ENCODE measurements at places on chromosomes 1 and 21.

- DNase-seq, result no peak
Measured at GRCh38 chr1:194024659-194025058, 838.2 kb upstream of the B3GALT2 start.

DNA sequence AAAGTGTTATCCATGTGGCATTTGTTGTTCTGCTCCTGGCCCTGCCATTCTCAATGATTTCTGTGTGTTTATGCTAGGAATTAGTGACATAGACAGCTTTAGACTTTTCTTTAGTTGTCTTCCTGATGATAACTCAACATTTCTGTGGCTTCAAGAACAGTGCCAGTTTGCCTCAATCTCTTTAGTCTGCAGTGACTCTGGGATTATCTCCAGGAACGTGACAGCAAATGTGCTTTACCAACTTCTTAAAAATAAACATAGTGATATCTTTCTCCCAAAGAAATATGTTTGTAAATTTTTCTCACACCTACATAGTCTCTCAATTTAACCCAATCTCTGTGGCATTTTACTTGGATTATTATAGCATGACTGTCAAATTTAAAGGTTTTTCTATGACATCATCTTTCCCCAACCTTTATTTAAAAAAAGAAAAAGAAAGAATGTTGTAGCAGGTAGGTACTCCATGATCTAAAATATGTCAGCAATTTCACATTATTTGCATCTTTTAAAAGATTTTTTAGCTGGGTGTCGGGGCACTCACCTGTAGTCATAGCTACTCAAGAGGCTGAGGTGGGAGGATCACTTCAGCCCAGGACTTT lies 24.6 kb downstream of the RNASEL start:
- DNase-seq, result no peak

- DNase-seq, result no peak
Measured at GRCh38 chr1:31416101-31416736, 3.2 kb downstream of the SERINC2 start.

DNA sequence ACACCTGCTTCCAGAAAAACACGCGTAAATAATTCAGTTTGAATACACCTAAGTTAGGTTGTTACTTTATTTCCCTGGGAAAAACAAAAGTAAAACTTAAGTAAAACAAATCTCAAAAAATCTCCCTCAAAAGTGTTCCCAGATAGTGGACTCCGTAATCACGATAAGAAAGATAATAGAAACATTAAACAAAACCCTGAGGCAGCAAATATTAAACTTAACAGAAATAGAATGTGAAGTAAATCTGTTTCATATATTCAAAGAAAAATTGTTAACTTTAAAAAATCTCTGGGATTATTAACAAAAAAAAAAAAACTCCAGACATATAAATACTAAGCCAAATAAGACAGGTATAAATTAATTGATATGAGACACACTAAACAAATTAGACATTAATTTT lies 743.2 kb upstream of the NCAM2 start:
- no peak for DNase-seq

GRCh38 chr21:39562791-39563770 lies 49.7 kb upstream of the B3GALT5 start:
- no peak for DNase-seq

DNA sequence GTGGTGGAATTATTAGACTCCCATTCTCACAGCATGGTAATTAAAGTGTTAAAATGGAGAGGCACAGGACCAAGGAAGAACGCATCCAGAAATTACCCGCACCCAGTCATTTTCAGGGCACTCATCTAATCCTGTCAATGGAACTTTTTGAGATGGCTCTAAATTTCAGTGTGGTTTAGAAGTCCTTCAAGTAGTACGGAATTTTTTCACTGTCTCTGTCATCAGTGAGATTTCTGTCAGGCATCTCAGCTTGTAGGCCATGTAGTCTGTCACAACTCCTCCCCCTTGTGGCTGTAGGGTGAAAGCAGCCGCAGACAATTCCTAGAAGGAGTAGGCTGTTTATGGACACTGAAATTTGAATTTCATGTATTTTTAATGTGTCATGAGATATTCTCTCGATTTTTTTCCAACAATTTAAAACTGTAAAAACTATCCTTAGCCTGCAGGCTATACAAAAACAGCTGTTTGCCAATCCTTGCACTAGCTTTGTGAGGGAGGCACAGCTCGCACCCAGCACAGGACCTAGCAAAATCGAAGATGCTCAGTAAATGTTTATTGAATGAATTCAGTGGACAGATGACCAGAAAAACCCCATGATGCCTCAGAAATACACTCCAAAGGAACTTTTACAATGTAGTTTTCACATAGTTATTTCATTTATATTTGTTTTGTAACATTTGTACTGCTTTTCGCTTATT lies 6.6 kb upstream of the NUP133 start:
- DNase-seq, result peak; percentile 77

GRCh38 chr1:39173119-39173994 lies 31.1 kb upstream of the MACF1 start:
- DNase-seq, result no peak

DNA sequence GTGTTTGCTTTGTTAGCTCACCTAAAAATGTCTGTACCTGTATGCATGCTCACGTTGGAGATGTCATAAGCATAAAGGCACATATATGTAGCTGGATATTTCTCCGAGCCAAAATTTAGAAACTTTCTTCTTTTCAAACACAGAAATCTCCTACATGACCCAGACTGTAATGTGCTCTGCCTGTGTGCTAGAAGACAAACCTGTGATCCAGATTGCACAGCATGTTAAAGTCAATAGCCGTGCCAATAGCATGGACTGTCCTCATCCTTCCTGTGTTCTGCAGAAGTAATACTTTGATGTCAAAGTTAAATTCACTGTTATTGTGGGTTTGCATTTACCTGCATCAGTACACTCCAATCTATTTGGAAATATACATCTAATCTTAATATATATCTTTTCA lies 346.2 kb upstream of the ZRANB2 start:
- no peak for DNase-seq

DNA sequence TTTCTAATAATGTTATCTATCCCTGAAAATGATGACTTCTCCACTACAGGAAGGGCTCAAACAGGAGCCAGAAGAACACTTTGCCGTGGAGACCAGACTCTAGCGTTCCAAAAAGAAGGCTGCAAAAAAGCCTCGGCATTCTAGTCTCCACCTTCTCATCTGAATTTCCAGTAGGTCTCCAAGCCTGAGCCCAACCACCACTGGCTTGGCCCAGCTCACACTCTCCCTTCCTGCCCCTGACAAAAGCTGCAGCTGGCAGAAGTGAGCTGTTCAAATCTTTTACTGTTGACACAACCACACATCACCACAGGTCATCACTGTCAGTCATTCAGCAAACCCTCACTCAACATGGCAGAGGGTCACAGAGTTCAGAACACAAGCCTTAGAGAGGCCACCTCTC lies 69.3 kb downstream of the CAMK2N1 start:
- no peak for DNase-seq

DNA sequence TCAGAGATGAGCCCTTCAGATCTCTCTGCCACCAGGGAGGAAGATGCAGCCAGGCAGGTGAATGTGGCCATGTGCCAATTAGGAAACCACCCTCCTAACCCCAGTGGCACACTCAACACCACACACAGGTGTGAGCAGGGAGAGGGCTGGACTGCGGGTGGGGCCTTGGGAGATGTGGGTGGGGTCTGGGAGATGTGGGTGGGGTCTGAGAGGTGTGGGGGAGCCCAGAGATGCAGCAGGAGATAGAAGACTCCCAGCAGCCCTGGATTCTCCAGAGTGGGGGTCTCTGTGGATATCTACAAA lies 43.2 kb upstream of the COL6A1 start:
- no peak for DNase-seq

- DNase-seq, result no peak
Measured at GRCh38 chr1:70465911-70466310, 54.8 kb downstream of the CTH start.

DNA sequence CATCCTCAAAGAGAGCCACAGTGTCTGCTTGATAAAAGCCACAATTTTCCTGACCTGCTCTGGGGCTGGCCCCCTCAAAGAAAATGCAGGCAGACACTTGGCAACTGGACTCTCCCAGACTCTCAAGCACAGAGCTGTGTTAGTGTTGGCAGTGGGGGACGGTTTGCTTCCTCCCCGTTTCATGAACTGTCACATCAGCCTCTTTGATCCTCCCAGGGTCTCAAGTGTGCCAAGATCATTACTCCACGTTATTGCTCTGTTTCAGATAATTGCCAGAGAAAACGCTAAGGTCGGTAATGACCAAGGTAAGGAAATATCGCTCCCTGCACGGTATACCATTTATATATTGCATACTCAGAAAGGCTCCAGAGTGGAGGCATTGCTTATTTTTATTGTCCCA lies 138.8 kb downstream of the NTMT2 start:
- no peak for DNase-seq

GRCh38 chr21:25578056-25578961 lies 29.0 kb downstream of the MRPL39 start:
- no peak for DNase-seq

DNA sequence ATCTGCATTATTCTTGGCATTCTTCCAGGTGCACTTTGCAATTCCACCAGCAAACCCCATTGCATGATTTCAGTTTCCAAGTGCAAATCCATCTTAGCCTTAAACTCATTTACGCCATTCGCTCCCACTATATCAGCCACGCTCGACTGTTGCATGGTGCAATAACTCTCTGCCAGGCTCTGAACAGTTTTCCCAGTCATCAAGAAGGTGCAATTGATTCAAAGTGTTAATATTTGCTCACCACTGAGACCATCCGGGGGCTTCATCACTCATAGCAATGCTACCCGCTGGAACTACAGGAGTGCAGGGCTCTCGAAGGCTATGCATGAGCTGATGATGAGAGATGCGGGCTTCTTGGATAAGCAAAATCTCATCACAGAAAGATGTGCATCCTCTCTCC lies 488.2 kb downstream of the OMA1 start:
- DNase-seq, result no peak

DNA sequence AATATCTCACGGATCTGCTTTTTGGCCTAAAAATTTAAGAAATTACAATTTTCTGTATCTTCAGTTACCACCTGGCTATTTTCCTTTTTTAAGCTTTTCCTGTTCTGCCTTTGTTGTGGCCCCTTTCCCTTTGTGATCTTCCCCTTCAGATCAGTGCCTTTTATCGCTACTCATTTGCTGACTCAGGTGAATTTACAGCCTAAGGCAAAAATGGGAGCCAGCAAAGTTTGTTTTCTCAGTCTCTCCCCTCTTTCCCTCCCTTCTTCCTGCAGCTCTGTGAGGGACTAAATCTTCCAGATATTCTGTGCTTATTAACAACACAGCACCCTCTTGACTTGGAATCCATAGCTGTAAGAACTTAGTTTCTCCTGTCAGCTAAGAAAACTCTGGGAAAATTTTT lies 5.3 kb upstream of the PRRC2C start:
- no peak for DNase-seq

- peak; percentile 5 for DNase-seq
Measured at GRCh38 chr1:160400223-160400645, at the start of gene VANGL2. VANGL2 (plus strand) TSS chr1:160400564; CDS start chr1:160415838, 15,274 bp downstream.

DNA sequence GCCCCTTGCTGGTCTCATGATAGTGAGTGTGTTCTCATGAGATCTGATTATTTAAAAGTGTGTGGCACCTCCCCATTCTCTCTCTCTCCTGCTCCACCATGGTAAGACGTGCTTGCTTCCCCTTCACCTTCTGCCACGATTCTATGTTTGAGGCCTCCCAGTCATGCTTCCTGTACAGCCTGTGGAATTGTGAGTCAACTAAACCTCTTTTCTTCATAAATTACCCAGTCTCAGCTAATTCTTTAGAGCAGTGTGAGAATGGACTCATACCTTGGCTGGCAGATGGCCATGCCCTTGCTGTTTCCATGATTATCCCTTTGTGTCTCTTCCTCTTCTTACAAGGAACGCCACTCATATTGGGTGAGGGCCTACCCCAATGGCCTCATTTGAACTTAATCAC lies 40.3 kb downstream of the PSMG1 start:
- no peak for DNase-seq

DNA sequence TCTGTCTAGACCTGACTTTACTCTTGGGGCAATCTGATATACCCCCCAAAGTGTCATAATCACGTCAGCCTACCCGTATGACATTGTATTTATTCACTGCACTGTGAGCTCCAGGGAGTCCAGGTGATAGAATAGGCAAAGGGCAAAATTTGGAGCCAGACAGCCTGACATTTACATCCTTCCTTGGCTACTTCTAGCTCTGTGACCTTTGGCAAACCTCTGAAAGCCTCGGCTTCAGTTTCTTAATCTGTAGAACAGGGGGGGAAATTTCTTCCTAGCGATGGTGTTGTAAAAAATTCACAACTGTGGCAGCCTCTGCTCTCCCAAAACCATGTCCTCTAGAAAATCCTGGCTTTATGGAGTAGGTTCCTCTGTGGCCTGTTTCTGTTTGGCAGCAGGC lies 240.9 kb downstream of the KIF26B start:
- DNase-seq, result no peak

- DNase-seq, result no peak
Measured at GRCh38 chr1:41496080-41497055, 11.9 kb upstream of the EDN2 start.

DNA sequence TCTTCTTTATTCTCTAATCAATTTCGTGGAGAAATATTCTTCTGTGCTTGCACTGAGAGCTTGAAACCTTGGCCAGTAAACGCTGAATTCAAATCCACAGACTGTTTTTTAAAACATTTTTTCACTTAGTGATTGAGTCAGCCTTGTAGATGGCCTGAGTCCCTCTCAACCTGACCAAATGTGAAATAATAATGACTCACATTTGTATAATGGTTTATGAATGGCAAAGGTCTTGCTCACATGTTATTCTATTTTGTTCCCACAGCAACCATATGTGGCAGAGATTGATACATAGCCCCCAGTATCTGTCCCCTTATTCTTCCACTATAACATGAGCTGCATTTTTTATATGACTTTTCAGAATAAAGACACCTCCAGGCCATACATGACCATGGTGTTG lies 47.8 kb upstream of the CCDC190 start:
- no peak for DNase-seq

DNA sequence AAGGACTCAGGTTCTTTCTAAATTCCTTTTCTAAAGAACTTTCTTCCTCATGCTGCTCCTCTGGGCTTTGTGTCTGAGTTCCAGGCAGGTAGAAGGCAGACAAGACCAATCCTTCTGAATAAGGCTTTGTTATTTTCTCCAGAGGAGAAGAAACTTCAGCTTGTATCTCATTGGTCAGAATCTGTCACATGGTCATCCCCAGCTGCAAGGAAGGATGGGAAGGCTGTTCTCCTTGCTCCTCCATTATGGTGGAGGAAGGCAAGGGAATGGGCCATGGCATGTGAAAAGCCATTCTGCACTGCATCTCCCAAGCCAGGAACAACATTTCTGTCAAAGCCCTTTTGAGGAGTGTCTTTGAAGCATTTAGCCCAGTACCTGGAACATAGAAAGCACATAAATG lies 50.6 kb upstream of the NTPCR start:
- DNase-seq, result no peak

- peak; percentile 78 for DNase-seq
Measured at GRCh38 chr1:26110731-26111529, 694 bp upstream of the PDIK1L start.
